Upper lobe of right lung (tissue), 1 donor: ENCODE measurements at places on chromosomes 1 and 21.

GRCh38 chr1:156251527-156251926 lies 3.7 kb upstream of the PAQR6 start:
- no peak for DNase-seq

- peak; percentile 83 for DNase-seq
These were observed 711 bp downstream of the GADD45A start for GRCh38 chr1:67685558-67686266.

- DNase-seq, result no peak
These were observed at the start of gene SELL for GRCh38 chr1:169711469-169712308. Gene SELL, minus strand, starts transcription at chr1:169711620. Its CDS starts 122 bp downstream, at chr1:169711498.

- no peak for DNase-seq
These were observed 76.7 kb downstream of the SSBP3 start for GRCh38 chr1:54329312-54330003.

DNA sequence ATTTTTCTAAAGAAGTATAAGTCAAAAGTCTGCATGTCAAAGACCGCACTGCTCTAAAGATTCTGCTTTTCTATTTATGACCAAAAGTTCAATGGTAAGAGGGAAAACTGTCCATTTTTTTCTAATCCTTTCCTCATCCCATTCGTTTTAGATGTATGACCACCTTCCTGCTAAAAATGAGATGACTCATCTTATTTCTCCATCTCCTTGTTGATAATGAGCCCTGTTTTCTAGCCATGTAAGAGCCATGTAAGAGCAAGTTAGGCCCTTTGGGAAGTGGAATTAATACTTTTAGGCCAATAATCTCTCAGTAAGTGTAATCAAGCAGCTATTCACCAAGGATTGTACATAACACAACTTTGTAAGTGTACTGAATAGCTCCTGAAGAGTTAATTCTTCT lies 475.6 kb upstream of the B3GALT2 start:
- DNase-seq, result no peak

GRCh38 chr1:29183287-29183686 lies 1.6 kb upstream of the SRSF4 start:
- DNase-seq, result no peak

- no peak for DNase-seq
These were observed 656.4 kb downstream of the LTN1 start for GRCh38 chr21:28336314-28336713.

DNA sequence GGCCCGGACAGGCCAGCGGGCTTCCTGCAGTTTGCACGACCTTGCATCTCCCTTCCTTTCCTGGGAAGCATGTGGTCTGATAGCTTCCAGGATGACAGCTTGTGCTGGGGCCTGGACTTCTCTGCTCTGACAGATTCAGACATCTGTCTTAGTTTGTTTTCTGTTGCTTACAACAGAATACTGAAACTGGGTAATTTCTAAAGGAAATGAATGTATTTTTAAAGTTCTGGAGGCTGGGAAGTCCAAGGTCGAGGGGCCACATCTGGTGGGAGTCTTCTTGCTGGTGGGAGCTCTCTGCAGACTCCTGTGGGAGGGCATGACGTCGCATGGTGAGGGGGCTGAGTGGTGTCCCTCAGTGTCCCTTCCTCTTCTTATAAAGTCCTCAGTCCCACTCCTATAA lies 35.3 kb upstream of the TENT5B start:
- DNase-seq, result no peak

DNA sequence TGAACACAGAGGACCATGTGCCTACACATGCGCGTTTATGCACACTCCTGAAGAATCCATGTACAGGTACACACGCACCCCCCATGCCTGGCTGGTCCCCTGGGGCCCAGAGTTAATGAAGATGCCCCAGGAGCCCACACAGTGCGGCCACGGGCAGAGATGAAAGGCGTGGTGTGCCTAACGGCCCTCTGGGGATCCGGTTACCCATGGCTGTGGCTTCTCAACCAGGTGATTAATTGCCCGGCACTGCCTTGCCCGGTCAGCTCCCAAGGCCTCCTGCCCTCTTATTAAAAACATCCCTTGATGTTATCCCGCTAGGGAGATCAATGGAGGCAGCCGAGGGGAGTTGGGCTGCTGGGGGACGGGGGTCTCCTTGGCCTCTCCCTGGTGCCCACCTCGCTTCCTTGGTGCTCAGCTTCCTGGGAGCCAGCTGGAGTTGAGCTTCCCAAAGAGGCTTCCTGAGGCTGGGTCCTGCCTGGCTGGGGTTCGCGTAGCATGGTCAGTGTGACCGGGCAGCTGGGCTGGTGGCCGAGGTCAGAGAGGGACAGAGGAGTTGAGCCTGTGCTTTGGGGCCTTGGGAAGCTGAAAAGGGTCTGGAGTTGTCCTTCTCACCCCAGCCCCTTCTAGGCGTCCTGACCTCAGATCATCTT lies 75.0 kb upstream of the WNT4 start:
- DNase-seq, result peak; percentile 47

DNA sequence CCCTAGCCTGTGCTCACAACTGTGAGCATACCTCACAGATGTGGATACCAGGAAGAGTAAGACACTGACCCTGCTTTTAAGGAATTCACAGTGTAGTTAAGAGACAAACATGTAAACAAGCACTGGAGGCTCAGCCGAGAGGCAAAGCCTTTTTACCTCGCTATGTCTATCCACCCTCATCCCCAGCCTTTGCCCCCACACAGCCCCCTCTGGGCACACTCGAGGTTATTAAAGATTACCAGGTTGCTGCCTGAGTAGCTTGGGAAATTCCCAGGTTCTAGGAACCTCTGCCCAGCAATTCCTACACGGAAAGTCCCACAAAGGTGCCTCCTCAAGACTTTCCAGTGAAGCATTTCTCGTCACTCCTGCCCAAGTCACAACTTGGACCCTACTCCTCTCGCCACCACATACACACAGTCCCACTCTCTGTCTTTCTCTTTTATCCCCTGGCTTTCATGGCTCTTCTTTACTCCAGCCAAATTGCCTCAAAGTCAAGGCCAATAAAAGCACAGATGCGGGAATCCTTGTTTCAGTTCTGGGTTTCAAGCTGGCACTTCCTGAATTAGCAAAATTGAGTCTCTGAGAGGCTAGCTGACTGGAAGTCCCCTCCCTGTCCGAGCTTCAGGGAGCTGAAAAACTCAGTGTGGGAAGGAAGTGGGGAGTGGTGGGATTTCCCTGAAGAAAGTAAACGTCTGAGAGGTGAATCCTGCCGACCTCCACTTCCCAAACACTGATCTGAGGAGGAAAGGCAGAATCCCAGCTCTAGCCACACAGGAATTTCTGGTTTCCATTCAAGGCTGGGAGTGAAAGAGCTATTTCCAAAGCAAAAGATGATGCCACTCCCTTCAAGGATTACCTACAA lies 7.6 kb downstream of the DENND2D start:
- DNase-seq, result no peak

DNA sequence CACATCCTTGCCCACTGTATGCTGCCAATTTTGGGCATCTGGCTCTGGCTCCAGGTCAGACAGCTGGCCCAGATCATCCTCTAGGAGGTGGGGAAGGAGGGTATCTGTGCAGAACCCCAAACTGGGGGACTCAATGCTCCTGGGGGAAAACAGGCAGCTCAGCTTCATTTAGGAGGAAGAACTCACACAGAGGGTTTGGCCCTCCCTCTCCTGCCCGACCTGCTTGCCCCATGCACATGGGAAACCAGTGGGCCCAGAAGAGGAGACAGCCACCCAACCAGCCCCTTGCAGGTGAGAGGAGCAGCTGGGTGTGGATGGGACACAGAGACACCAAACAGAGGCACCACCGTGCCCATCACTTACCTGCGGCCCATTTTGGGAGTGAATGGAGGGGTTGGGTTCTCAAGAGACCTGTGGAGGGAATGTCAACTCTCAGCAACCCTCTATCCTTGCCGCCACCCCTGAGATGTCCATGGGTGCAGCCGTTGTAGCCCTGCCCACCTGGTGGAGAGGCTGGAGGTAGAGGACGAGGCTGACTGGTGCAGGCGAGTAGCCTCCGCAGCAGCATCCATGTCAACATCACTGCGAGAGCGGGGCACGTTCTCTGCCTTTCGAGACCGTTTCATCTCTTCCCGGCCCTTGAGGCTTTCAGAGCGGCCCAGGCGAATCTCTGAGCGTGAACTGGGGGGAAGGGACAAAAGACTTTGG lies 27.5 kb downstream of the LRRC71 start:
- DNase-seq, result no peak

- peak; percentile 80 for DNase-seq
These were observed 5.3 kb downstream of the DSCAM start for GRCh38 chr21:40841524-40842196.

DNA sequence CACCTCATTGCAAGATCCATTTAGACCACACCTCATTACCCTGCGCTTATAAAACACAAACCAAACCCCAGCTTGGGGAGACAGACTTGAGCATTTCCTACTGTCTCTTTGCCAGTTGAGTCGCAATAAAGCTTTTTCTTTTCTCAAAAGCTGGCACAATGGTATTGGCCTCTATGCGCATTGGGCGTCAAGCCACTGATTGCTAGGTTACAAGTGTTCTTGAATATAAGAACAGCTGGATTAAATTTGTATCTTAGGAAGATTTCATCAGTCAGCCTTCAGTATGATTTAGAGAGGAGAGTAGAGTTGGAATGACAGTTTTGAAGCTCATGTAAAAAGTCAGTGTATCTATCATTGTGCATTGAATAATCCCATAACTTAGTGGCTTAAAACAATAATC lies 84.9 kb upstream of the RAB4A start:
- DNase-seq, result no peak

- peak; percentile 45 for DNase-seq
These were observed 31.7 kb downstream of the SLC37A1 start for GRCh38 chr21:42545317-42545716.

DNA sequence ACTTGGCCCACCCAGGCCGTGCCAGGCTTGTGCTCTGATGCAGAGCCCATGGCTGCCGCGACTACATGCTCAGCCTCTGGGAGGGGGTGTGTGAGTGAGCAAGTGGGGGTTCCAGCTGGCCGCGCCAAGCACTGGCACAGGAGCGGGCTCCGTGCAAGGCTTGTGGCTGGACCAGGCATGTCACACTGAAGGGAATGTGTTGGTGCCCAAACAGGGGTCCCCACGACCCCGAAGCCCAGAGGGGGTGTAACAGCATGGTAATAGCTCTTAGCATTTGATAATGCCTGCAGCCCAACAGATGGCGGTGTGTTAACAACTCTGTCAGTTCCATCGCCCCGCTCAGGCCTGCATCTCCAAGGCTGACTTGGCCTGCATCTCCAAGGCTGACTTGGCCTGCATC lies 38.3 kb upstream of the CD46 start:
- no peak for DNase-seq

DNA sequence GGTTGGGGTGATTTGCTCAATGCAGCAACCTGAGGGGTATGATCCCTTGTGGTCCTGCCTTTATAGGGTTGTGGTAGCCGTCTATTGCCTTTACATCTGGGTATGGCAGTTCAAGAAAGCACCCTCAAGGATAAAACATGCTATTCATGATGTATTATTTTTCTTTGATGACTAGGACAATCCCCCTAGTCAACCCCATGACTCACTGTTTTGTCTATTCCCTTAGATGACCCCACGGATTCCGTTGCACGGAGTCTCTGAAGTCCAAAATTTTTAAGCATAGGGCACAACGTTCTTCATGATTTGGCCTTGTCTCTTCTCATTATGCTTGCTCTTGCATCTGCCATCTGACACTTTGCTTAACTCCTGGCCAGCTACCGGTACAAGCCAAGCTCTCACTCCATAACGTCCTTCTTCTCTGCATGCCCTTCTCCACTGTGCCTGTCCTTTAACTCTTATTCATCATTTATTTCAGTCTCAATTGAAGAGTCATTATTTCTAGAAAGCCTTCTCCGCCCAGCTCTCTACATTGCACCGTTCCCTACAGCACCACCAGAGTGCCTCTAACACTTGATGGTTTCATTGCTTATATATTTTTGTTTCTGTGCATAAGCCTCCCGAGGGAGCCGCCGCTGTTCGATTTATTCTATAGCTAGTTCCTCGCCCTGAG lies 838 bp upstream of the DISP1 start:
- no peak for DNase-seq

DNA sequence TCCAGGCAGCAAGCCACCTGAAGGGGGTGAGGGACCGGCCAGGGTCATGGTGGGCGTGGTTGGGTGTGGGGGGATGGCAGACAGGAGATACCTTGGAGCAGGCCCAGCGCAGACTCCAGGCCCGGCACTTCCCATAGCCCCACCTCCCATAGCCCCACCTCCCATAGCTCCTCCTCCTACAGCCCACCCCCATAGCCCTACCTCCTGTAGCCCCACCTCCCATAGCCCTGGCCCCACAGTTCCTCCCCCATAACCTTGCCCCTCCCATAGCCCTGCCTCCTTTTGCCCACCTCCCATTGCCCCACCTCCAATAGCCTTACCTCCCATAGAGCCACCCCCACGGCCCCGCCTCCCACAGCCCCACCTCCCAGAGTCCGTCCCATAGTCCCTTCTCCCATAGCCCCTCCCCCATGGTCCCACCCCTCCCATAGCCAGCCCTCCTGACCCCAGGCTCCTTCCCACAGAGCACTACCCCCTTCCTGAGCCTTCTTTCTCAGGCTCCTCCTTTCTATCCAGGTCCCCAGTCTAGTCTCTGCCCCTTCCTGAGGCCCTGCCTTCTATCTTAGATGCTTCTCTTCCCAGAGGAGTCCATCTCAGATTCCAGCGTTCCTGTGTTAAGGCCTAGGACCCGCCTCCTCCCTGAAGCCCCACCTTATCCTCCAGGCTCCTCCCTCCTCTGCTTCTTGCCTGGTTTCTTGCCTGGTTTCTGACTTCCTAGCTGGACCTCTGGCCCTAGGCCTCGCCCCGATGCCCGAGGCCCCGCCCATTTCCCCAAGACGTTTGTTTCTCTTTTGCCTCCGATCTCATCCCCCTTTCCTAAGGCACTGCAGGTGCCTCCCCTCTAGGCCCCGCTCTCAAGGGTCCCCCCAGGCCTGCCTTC lies 46.8 kb downstream of the PTPRU start:
- DNase-seq, result no peak

GRCh38 chr1:151135433-151136385 lies 10.7 kb downstream of the SEMA6C start:
- no peak for DNase-seq

- DNase-seq, result peak; percentile 86
These were observed 9.7 kb downstream of the OR2B11 start for GRCh38 chr1:247448107-247448791.

GRCh38 chr1:203308923-203309331 lies 3.6 kb downstream of the BTG2 start:
- no peak for DNase-seq

DNA sequence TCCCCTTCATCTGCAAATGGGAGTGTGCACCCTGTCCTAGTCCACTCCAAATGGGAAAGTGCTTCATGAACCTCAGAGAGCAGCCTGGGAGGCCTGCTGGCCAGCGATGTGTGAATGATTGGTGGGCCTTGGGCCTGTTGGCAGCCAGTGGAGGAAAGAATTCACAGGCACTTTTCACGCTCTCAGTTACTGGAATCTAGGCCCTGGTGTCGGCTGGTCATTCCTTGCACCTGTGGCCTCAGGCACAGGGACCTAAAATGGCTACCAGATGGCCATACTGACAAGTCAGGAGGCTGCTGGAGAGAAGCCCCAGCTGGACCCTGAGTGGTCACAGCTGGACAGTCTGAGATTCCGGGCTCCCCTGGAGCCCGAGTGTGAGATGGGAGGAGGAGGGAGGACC lies 18.4 kb upstream of the EDN2 start:
- DNase-seq, result no peak

DNA sequence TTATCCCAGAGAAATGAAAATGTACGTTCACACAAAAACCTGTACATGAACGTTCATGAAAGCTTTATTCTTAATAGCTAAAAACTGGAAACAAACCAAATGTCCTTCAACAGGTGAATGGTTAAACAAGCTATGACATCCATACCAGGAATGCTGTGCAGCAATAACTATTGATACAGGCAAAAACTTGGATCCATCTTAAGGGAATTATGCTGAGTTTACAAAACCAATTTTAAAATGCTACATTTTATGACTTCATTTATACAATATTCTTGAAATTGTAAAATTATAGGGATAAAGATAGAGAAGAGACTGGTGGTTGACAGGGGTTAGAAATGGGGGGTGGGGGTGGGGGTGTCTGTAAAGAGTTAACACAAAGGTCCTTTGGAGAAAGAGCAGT lies 280.3 kb downstream of the TGFB2 start:
- DNase-seq, result no peak
